Colonic mucosa (tissue), 4 donors: ENCODE measurements at places on chromosomes 7 and 10.
A peak's percentile ranks its signal among the peaks of the same experiment; 100 is the strongest.

GRCh38 chr10:79349766-79350406 is 2.6 kb downstream of the PPIF start:
- peak; percentile 16 for DNase-seq

DNA sequence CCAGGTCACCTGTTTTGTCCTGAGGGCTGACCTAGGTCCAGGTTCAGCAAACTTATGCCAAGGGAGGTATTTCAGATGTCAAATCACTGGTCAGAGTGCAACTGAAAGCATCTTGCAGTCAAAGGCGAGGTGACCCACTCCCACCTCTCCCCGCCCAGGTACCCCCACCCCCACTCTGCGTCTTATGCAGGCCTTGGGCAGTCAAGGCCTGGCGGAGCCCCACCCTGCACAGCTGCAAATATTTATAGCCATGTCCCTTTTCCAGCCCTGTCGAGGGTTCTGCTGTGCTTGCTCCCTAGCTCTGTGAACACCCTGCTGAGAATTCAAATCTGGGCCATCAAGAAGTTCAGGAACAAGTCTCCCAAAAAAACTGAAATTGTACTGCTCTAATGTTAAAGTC is 40.6 kb upstream of the BMPR1A start:
- DNase-seq = no peak

GRCh38 chr7:92708111-92709042 is 118.2 kb upstream of the FAM133B start:
- no peak for DNase-seq

GRCh38 chr7:36549029-36549428 is 159.4 kb downstream of the ANLN start:
- DNase-seq = no peak

DNA sequence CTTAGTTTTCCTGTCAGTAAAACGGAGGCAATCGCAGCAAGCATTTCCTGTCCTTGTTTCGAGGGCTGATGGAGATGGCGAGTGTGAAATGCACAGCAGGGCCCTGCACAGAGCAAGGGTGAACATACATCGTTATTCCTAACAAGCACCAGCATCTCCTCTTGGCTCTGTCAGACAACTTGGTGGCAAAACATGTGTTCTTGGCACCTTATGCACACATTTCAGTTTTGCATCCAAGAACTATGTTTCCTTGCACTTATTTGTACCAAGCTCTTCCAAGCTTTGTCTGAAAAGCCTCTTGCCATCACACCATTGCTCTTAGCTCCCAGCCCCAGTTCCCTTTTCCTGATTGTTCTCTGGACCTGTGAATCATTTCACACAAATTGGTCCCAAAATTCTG is 132.9 kb upstream of the GRB10 start:
- DNase-seq = no peak

- no peak for DNase-seq
These were observed 62.7 kb downstream of the ARID5B start for GRCh38 chr10:61964059-61964709.

DNA sequence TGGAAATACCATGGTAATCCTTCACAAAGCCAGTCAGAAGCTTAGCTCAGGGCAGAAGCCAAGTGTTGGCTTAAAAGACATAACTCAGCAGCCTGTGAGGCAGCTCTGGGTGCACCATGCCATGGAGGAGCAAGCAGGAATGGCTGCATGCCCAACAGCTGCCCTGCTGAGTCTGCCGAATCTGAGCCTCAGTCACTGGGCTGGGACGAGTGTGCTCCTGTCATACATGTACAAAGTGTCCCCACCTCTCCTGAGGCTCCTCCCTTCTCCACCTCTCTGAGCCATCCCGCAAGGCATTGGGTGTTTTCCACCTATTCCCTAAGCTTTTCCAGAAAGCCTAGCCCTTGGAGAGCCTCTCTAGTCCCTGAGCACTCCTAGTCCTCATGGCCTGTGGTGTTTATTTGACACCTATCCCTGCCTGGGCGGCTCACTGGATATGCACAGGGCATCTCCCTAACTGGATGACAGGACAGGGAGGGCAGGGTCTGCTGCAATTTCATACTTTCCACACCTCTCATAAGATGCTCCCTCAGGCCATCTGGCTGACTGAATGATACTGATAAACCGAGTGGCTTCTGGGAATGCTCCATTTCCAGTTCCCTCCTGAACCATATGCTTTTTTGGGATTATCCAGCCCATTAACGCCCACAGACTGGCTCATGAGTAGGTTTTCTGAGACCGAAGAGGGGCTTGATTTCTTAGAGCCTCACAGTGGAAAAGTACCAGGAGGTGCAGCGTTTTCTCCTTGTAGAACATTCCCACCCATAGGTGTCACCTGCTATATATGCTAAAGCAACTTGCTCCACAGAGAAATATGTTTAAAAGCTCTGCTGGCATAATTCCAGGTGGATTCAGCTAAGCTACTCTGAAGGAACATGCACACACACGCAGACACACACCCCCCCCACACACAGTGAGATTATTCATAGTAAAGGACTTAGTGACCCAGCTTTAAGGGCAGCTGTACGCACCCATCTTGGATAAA is 199.3 kb downstream of the SNX10 start:
- no peak for DNase-seq

DNA sequence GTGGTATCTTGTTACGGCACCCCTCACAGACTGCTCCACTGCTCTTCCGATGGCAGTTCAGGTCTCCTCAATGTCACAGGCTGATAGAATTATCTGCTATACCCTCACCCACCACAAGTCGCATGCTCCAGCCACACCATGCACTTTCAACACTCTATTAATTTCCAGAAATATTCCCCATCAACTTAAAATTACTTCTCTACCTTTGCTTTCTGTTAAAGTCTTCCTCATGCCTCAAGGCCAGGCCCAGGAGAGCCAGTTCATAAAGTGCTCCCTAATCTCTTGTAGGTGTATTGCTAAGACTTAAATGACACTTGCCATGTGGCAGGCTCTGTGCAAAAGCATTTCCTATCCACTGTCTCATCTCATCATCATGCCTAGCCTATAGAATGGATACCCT is 105.9 kb upstream of the ARID5B start:
- DNase-seq = no peak

GRCh38 chr7:38561166-38561565 is 70.0 kb downstream of the AMPH start:
- no peak for DNase-seq

DNA sequence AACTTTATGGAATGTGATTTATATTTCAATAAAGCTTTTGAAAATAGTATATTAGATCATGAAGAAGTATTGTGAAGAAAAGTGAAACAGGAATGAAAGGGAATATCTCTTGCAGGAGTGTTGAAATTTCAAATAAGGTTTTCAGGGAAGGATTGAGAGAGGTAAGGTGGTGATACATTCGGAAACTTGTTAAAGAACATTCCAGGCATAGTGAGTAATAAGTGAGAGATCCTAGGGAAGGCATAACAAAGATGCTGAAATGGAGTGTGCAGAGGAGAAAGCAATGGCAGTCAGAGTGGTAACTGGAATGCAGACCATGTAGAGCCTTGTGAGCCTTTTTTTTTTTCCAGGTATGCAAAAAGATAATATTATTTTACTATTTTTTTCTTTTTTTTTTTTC is 4.1 kb downstream of the OR9A4 start:
- no peak for DNase-seq

GRCh38 chr7:106887421-106887820 is 22.3 kb downstream of the PIK3CG start:
- no peak for DNase-seq

DNA sequence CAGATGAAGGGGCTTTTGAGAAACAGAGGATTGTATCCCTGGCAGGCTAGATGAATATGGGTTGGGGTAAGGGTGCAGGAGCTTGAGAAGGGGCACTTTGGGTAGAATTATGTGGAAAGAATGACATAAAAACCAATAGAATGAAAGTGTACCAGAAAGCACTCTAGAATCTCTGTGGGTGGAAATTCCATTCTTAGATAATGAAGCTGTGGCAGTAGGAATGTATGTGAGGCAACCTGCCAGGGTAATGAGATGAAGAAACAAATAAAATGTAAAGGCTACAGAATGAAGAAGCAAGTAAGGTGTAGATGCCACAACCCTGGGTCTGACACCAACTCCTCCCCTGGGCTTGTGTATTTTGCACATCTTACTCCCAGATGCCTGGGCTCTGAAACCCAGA is 16.8 kb downstream of the NOBOX start:
- no peak for DNase-seq

DNA sequence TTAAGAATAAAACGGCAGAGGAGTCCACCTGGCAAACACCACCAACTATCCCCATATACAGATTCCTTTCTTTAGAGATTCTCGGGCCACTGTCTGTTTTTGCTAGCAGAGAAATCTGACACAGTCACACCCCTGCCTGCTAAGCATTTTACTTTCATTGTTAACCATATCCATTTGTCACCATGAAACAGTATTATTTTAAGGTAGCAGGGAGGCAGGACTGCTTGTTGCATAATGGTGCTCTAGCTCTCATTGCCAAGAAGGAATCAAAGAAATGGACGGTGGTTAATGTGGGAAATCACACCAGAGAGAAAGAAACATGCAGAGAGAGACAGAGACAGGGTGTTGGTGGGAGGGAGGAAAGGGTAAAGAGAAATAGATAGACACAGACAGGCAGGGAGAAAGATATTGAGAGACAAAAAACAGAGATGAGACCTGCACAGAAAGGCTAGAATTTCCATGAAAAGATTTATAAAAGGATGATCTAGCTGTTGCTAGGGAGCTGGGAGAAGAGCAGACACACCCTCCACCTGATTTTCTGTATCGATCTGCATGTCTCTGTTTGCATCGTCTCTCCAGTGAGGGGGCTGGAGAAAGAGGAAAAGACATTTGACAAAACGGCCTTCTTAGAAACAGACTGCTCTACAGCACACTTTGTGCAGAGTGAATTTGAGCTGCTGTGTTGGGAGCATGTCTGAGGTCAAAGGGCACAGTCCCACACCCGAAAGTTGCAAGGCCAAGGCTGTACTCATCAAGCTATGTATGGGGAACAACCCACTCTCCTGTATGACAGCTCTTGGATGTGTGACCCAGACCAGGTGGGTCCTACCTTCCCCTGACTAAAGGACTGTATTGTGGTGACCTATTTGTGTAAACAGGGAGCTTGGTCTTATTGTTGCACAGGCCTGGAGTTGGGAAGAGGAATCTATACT is 303.1 kb downstream of the FZD1 start:
- no peak for DNase-seq

DNA sequence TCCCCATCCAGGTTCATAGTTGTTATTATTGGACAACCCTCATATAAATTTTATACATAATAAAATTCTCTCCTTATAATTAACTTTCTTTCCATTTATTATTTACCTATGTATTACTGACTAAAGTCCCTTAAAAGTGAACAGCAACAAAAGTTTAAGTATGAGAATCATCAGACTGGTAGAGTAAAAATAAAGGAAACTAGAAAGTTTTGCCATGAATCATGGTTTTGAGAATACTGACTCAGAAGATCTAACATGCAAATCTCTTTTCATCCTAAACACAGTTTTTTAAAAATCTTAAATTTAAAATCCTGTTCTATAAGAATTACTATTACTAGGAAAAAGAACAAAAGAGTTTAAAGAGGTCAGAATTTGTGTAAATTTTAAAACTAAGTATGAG is 32.1 kb downstream of the HERC4 start:
- DNase-seq = no peak

GRCh38 chr10:68301301-68301700 is 30.6 kb upstream of the HNRNPH3 start:
- DNase-seq = no peak

- no peak for DNase-seq
These were observed 131.4 kb upstream of the AGR3 start for GRCh38 chr7:17013204-17013603.

- DNase-seq = no peak
These were observed 160.2 kb downstream of the DKK1 start for GRCh38 chr10:52474265-52474664.

GRCh38 chr10:111246814-111247452 is 170.1 kb downstream of the ADRA2A start:
- no peak for DNase-seq

DNA sequence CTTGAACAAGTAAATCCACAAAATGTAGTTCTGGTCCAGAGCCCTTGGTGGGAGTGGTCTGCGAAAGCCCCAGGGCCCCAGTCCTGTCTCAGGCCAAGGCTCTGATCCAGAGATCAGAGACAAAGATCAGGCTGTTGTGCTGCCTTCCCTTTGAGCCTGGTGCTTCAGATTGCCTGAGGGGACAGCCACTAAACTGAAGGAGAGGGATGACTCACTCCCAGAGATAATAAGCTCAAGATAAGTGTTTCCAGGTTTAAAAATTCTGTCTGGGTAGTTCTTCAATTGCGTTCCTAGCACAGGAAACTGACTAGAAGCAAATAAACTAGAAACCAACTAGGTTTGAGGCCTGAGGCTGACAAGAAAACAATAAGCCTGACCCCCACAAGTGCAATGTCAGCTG is 190.2 kb downstream of the RAMP3 start:
- DNase-seq = no peak

DNA sequence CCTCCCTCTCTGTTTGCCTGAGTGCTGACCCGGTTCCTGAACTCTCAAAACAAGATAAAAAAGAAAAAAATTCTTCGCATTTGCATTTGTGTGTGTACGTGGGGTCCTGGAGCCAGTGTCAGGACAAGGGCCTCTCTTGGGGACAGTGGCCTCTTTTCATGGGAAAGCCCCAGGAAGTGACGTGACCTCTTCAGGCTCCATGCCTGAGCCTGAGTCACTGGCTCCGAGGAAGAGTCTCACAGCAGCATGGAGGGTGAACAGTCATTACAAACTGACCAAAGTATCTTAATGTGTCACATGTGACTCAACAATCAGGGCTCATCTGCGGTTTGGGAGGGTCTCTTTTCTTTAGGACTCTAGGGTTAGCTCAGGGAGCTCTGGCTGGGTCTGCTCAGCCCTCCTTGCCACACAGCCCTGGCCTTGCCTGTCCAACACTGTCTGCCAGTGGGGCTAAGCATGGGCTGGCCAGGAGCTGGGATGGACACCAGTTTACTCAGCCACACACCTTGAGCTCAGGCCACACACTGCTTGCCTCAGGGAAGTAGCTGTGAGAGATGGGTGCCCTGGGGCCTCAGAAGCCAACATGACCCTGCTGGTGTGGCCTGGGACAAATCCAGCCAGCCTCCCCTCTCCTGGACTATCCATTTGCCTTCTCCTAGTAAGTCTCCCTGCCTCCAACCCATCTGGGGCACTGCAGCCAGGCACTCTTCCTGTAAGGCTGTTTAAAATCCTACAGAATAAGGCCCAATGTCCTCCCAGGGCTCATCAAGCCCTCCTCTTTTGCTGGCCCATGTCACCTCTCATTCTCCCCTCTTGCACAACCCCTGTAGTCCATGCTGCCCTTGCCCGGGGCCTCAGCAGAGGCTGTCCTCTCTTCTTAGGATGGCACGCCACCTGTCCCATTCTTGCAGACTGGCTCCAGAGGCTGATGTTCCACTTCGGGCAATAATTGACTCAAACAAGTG is 10.5 kb downstream of the TMEM273 start:
- DNase-seq = peak; percentile 26

- no peak for DNase-seq
These were observed 106.2 kb upstream of the GPR141 start for GRCh38 chr7:37577412-37577811.

DNA sequence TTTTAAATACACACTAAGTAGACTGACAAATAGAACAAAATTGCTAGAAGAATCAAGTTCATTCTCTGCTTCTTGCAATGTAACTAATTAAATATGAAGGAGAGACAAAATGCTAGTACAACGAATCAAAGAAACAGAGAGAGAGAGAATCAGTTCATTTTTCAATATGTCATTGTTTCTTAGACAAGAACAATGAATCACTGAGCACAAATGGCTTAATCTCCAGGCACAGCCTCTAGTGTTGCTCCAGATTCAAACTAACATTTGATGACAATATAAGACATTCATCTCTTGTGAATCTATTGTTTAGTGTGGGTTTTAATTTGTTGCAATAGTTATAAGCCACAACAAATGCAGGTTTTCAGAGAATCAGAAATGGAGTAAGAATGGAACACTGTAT is 357.4 kb upstream of the TMEM229A start:
- no peak for DNase-seq
